ENCODE measurements at places on chromosomes 11 and 22. TPM values are rescaled to one million over a fixed set of nuclear protein-coding genes. Genes with fewer than 3 reads are reported as not detected.

DNA sequence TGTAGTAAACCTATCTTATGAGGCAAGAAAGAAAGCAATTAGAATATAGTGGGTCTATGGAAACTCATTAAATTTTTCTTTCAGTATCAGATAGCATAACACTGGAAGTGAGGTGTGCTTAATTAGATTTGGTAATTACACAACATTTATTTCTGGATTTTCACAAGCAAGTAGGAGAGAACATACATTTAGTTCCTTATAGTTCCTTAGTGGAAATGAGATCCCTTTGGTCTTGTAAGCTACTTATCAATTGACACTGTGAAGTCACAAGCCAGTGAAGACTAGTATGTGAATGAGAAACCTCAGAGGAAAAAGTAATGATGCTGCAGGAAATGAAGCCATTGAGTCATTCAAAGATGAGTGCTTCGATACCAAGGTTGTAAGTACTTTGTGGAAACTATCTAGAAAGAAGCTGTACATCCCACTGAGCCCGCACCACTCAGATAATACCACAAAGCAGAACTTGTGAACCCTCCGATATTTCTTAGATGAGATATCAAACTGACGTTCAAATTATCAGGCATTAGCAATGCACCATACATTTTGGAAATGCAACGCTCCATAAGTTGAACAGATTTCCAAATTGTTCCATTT is 53.5 kb downstream of the ENTHD1 start:
- DNase-seq, result no peak

- DNase-seq, result no peak
Measured at GRCh38 chr22:20989323-20990138, 7.4 kb downstream of the LZTR1 start.

- peak; percentile 93 for DNase-seq
Measured at GRCh38 chr11:65150509-65151299, 16.4 kb upstream of the SYVN1 start.

- no peak for DNase-seq
Measured at GRCh38 chr22:49753961-49754695, 73.5 kb downstream of the BRD1 start.

DNA sequence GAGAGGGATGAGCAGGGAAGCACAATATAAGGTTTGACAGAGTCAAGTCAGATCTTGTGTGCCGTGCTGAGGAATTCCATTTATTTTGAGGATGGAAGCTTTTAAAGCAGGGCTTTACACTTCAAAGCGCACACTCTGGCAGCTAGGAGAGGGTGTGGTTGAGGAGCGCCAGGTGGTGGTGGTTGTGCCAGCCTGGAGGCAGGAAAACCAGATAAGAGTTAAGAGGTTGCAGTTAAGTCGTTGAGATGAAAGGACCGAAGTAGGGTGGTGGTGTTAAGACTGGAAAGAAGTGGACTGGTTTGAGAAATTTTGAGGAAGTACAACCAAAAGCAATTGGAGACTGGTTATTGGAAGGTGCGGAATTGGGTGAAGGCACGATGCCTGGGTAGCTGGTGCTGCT is 231.6 kb upstream of the TBCEL start:
- no peak for DNase-seq

GRCh38 chr11:44018127-44018521 is 29.7 kb upstream of the ACCSL start:
- peak; percentile 64 for DNase-seq

DNA sequence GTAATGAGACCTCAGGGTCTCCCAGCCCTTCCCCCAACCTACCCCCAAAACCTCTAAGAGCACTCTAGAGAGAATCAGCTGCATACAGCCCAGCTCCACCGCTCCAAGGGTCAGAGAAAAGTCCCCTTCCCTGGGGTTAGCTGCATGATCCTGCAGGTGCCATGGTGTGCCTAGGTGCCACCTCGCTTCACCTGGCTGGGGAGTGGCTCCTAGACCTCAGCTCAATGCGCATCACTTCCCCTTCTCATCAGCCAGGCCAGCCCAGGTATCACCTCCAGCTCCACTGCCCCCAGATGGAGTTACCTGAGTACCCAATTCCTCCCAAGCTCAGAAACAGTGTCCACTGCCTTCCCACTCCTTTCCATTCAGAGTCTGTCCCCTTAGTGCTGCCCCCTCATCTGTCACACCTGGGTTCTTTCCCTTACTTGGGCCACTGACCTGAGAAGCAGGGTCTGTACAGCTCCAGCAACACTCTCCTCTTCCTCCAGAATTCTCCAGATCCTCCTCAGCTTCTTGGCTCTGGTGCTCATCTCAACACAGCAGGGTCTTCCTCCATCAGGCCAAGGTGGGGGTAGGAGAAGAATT is 1.3 kb downstream of the STARD10 start:
- no peak for DNase-seq

- no peak for DNase-seq
Measured at GRCh38 chr11:117127171-117127901, 16.8 kb upstream of the PAFAH1B2 start.

GRCh38 chr11:44502506-44502905 is 63.0 kb upstream of the CD82 start:
- DNase-seq, result no peak

GRCh38 chr11:88194990-88195389 is 19.7 kb upstream of the RAB38 start:
- no peak for DNase-seq

DNA sequence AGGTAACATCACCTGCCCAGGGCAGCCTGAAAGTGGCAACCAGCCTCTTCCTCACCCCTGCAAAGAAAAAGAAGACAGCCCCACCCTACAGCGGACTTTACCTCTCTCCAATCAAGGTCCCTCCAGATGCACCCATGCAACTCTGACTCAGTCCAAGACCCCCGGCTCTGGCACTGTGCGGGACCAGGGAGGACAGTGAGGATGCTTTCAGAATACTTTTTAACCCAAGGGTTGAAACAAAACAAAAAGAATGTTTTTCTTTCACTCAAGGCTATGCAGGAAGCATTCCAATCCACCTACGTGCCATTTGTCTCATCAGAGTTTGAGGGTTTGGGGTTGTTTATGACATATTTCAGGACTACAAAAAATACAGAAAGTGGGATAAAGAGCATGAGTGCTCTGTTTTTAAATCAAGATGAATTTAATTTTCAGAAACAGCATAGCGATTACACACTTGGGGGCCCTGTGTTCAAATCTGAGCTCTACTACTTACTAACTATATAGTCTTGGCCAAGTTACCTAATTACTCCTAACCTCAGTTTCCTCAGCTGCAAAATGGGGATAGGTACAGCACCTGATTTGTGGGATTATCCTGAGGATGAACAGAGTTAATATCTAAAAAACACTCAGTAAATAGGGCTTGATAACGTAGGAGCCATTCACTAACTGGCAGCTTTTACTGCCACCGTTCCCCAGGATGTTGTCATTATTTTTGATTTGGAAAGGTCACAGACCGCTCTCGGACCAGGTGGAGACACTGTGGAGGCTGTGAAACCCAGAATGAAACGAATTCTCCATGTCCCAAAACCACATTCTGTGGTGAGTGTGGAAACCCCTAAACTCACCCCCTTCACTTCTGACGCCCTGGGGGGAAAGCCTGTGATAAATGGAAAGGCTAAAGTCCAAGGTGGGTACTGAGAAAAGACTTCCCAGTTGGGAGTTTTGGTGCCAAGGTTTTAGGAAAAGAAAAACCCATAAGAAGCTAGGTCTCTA is 5.6 kb downstream of the PLAAT3 start:
- DNase-seq, result no peak

DNA sequence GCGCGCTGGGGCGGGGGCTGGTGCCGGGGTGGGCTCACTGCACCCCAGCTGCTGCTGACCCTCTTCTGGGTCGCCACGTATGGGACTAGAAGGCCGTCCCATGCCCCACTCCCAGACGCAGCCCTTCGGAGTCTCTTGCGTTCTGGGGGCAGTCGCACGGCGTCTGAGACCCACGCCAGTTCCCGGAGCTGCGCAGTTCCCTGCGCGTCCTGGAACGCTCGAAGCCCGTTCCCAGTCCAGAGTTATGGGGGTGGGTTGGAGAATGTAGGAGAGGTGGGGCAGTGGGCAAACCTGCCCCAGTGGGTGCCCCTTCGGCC is 375 bp downstream of the LAYN start:
- no peak for DNase-seq

DNA sequence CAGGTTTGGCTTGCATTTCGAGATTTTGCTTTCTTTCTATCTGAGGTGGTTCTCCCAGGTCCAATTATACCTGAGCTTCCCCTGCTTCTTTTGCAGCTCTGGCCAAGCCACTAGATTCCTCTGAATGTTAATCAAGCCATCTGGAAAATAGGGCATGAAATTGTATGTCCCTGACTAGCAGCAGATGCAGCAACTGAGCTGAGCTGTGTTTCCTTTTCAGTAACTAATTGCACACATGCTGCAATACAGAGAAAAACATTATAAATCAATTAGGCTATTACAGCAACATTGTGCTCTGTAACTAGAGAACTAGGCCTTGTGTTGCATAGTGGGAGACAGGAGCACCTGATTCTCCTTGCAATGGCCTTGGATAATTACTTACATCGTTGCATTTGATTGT is 408.3 kb downstream of the ETS1 start:
- DNase-seq, result no peak

DNA sequence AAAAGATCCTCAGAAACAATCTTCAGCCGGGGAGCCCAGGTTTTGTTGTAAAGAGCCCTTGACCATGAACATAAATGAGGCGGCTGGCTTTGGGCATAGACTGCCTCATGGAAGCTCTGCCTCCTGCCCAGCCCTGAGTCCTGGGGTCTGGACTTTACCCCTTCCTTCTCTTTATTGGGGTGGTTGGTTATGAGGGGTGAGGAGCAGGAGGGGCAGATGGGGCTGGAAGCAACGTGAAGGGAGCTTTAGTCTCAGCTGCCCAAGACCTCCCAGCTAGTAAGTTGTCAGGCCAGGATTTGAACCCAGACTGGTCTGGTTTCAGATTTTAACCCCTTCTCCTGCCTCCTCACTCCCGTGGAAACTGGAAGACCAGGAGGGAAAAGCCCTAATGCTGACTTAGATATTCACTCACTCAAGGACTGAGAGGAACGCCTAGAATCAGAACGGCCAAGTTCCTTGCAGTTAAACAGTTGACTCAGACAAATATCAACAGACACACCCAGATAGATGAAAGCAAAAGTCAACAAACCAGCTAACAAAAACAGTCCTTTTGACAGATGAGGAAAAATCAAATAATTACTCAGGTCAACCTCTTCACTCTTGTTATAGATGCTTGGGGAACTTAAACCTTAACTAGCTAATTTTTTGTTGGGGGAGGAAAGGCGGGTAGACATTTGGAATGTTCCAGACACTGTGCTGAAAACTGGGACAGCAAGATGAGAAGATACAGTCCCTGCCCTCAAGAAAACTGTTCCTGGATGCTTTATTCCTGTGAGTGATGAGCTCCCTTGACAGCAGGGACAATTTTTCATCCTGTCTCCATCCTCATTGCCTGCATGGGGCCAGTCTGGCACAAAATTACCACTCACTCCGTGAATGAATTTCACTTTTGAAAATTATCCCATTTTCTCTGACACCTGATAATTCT is 20.8 kb upstream of the ARRB1 start:
- DNase-seq, result peak; percentile 16

DNA sequence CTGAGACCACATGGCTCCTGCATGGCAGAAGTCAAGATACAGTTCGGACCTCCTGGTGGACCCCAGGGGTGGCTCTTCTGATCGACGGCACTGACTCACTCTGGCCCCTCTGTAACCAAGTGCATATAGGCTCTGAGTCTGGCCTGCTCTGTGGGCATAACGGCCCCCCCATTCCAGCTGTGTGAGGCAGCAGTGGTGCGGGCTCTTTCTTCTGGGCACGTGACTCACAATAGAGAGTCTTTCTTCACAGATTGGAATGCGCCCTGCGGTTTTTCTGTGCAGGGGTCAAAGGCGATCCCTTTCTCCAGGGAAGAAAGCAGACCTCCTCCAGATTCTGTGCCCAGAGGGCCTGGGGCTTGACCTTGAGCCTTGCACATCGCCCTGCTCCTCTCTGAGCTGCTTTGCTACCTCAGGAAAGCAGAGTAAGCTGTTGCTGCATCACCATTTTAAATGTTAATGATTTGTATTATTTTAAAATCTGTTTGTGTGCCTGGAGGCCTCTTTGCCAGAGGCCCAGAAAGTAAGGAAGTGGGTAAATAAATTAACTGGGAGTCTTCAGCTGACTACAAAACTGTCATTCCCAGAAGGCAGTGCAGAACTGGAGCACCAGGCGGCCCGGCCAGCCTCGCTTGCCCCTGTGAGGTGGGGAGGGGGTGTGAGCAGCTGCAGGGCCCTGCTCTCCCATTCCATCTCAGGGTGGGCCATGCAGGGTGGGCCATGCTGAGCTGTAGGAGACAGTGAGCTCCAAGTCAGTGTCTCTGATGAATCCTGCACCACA is 199.0 kb downstream of the GRIK4 start:
- DNase-seq, result peak; percentile 36

Gene RNF169
- 19.8 TPM for total RNA-seq

Gene KCNJ4
- not detected for total RNA-seq

Gene KRTAP5-11
- not detected for total RNA-seq

Gene FAM111A
- total RNA-seq, result 19.0 TPM

Gene GUCD1
- total RNA-seq, result 60.7 TPM

Gene CD3G
- total RNA-seq, result 3.0 TPM

Gene OR52I1
- total RNA-seq, result not detected

Data from aorta (tissue), 5 donors.